AG20443 (cell line): ENCODE measurements at places on chromosomes 3 and 15.

GRCh38 chr15:52745326-52746161 is 44.6 kb downstream of the ONECUT1 start:
- DNase-seq, result no peak

DNA sequence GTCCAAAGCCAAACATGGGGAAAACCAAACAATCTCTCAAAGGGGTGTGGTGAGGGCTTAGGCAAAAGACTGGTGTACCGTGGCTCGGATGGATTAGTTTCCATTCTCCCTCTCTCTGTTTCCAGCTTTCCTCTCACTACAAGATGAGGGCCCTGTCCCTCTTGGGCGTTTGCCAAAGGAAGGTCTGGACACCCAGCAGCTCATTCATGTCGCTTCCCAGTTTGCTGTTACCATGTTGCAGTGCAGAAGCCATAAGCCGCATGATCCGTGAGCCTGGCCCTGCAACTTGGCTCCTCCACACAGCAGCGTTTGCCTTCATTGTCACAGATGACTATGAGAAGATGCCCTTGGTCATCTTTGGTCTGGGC is 92.2 kb downstream of the APBA2 start:
- DNase-seq, result no peak

- DNase-seq, result no peak
These were observed 97.7 kb downstream of the PLCH1 start for GRCh38 chr3:155647206-155647605.

GRCh38 chr3:11467875-11468274 is 175.8 kb downstream of the VGLL4 start:
- DNase-seq, result no peak

DNA sequence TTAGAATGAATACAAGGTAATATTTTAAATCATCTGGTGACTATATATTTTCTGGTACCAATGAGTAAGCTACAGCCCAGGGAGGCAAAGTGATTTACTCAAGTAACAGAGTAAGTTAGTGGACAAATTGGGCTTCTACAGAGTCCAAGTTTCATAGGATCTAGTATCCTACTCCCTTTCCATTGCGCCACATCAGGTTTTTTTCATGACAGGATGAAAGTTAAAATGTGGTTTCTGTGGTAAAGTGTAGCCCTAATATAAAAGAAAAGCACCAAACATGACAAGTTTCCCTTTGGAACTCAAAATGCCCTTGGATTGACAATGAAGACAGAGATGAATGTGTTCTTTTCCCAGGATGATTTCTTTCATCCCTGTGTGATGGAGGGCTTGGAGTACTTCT is 350.8 kb upstream of the ZNF385D start:
- DNase-seq, result no peak

DNA sequence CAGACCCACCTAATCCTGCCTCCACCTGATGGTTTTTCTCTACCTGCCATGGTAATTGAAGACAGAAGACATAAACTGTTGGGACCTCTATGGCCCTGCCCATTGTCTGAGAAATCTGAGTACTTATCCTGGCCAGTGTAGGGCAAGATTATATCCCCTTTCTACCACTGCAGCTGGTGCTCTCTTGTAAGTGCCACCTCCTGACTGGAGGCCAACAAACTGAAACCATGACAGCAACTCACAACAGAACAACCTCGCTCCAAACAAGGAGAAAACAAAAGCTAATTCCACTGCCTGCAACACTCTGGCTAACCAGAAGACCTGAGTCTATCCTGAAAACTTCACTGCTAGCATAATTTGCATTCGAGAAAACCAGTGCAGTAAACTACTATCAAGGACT is 82.9 kb downstream of the CLDN1 start:
- no peak for DNase-seq

DNA sequence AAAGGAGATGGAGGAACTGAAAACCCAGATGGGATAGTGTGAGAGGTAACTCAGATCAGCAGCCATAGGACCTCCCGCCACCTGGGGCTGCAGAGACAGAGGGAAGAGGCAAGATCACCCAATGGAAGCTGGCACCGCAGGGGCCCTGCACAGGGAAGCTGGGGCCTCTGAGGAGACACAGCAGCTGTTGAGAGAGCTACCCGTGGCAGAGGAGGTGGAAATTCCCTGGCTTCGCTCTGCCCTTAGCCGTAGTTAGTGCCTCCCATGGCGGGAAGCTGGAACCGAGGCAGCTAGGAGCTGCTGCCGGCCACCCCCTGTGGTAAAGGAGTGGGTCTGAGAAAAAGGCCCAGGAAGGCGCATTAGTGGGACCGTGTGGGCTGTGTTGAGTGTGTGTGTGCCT is 18.0 kb upstream of the PLXNA1 start:
- DNase-seq, result no peak
